Calu3 (cell line): ENCODE measurements at places on chromosomes 16 and 17. TPM values are rescaled to one million over a fixed set of nuclear protein-coding genes. Genes with fewer than 3 reads are reported as not detected.

GRCh38 chr16:88742896-88743605, 36.7 kb downstream of the CTU2 start:
- H3K36me3 ChIP-seq = peaks cover 30% of the 10 kb centered on the region
- no peak for DNase-seq
- no peak overlapping the region for H3K27ac ChIP-seq
- no peak overlapping the region for H3K4me3 ChIP-seq

DNA sequence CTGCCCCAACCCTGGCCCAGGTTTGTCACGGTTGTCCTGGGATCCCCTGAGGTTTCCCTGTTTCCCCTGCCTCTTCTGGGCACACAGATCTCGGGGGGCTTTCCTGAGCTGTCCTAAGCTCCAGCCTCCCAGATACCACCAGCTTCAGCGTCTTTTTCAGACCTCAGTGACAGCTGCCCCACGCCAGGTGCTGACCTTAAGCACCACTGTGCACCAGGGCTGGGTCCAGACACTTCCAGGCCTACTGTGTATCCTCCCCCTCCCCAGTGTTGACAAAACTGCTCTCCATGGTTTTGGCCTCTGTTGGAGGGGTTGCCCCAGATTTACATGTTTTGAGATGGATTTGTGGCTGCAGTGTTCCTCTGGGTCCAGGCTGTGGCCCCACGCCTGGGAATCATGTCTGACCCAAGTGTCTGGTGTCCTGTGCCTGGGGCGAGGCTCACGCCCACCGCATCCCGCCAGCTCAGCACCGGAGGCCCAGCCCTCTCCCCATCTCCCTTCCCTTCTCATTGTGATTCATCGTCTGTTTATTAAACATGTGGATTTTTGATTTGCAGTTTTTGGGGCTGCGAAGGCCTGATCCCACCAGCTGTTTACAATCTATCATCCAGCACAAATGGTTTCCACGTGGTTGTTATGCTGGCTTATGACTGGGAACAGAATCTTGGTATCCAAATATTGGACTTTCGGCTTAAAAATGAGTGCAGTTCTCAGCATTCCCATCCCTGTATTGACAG, 82.1 kb downstream of the METRNL start:
- no peak overlapping the region for H3K27ac ChIP-seq
- no peaks in the 10 kb centered on the region for H3K4me1 ChIP-seq
- no peaks in the 10 kb centered on the region for H3K36me3 ChIP-seq
- DNase-seq = no peak

Gene CYB561
- 50.3 and 52.1 TPM in 2 replicates for total RNA-seq

GRCh38 chr17:8841844-8842243, 25.6 kb downstream of the PIK3R6 start:
- H3K4me3 ChIP-seq = no peak overlapping the region
- peaks cover 9% of the 10 kb centered on the region for H3K4me1 ChIP-seq
- peaks cover 56% of the 10 kb centered on the region for H3K27me3 ChIP-seq
- H3K36me3 ChIP-seq = peaks cover 3% of the 10 kb centered on the region
- no peak for DNase-seq
- no peak overlapping the region for H3K27ac ChIP-seq

- H3K27ac ChIP-seq = no peak overlapping the region
- peaks cover 13% of the 10 kb centered on the region for H3K4me1 ChIP-seq
- no peaks in the 10 kb centered on the region for H3K36me3 ChIP-seq
- H3K27me3 ChIP-seq = peaks cover 52% of the 10 kb centered on the region
Measured at GRCh38 chr17:72111336-72111923, 9.4 kb upstream of the SOX9 start.

Gene SLC5A2
- 0.54 and 1.6 TPM in 2 replicates for total RNA-seq
